Right kidney (tissue), 9 donors: ENCODE measurements at places on chromosomes 12 and 14.
A peak's percentile ranks its signal among the peaks of the same experiment; 100 is the strongest.

GRCh38 chr14:92704821-92705220 lies 43.6 kb downstream of the LGMN start:
- no peak for DNase-seq

DNA sequence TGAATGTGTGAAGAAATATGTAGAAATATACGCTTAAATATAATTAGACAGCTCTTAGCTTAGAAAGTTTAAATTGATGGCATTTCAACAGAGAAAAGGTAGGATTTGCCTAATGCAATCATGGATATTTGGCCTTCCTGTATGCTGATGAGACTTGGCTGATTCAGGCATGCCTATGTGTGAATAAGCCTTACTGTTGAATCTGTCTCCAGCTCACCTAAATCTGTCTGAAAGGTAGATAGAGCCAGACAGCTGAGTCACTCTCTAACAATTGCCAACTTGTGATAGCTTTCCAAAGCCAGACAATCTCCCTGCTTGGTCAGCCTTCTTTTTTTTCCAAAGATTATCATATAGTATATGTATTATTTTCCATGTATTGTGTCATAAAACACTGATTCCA lies 92.8 kb upstream of the FLRT2 start:
- no peak for DNase-seq

DNA sequence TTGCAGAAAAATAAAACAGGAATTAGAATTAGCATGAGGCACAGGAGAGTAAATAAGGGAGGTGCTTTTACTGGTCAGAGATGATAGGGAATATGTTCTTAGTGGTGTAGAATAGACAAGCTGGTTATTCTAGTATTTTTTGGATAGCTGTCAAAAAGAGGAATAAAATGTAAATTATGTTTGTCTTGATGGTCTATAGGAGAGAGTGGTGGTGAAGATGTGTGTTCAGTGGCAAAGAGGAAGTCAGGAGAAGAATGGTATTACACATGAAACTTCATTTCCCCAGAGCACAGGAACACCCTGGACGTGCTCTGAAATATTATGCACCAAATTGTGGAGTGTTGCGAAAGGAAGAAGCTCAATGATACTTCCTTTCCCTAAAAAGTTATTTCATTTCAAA lies 27.8 kb downstream of the MUCL1 start:
- DNase-seq = no peak

- no peak for DNase-seq
Measured at GRCh38 chr12:114955414-114956014, 271.5 kb upstream of the TBX3 start.

DNA sequence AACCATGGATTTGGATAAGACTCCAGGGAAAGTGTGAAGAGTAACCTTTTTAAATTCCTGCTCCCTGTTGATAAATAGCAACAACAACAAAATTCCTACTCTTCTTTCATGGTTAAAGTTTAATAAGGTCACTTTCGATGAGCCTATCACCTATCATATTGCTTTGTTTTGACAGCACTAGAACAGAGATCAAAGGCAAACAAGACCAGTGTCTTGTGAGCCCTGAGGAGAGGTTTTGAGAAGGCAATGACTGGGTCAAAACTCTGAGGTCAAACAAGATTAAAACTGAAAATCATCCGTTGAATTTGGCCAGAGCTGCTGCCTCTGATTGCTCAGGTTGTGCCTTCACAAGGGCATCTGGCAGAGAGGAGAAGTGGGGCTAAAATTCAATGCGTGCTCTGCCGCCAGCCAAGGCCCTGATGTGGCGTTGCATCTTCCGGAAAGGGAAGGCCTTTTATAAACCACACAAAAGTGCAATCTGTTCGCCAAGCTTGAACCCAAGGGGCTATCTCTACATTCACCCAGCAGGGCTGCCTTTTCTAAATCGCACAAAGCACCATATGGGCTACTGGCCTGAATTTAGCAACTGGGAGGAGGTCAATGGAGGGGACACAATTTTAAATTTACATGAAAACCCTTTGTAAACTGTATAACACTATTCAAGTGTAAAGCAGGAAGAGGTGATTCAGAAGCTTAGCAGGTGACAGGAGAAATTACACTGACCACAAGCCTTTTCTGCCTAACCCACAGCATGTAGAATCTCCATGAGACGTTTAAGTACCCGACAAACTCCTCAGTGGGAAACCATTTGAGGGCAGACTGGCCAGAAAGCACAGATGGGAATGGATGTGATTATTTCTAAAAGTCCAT lies 140.8 kb downstream of the DAD1 start:
- DNase-seq = no peak

DNA sequence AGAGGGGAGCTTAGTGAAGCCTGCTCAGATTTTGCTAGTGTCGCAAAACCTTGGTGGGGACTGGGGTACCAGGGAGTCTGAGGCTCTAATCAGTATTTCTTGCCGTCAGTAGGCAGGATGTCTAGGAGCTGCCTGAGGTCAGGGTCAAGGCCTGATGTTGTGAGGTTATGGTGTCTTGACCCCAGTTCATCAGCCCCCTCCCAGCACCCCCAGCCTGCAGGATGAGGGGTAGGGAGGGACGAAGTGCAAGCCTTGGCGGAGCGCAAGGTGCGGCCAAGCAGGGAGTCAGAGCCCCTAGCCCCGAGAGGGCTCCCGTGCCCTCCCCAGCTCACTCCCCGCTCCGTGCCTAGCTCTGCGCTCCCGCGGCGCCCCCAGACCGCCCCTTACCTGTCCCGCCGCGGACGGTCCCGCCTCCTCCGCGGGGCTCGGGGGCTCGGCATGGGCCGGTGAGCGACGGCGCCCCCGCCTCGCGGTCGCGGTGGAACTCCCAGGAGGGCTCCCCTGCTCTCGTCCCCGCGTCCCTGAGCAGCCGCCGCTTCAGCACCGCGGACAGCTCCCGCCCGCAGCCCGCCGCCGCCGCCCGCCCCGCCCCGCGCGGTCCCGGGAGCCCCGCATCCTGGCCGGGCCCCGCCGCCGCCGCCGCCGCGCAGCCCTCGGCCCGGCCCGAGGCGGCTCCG lies 347 bp downstream of the SYNDIG1L start:
- no peak for DNase-seq

DNA sequence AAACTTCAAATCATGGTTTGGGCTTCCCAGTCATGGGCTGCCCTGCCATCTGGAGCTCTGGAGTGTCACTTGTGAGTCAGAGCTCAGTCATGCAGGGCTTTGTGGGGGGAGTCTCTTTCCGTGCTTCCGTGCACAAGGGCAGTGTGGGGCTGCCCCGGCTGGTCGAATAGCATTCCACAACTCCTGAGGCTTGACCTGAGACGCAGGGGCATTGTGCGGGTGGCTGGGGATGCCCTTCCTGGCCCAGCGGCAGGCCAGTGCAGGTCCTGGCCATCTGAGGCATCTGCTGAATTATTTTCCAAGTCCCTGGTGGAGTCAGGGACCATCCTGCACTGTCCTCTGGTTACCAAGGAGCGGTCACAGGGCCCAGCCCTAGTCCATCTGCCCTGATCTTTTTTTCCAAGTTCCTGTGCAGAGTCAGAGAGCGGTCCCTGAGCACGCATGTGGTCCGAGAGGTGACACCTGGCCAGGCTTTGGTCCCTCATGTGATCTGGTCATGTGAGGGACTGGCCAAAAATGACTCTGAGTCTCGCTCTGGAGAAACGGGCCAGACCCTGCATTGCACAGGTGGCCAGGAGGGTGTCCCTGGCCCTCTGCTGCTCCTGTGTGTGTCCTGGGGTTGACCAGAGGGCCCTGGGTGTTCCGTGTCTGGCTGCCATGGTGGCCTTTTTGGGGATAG lies 167.0 kb upstream of the ALG10B start:
- no peak for DNase-seq

- no peak for DNase-seq
Measured at GRCh38 chr14:100100032-100100703, 34.9 kb downstream of the EVL start.

DNA sequence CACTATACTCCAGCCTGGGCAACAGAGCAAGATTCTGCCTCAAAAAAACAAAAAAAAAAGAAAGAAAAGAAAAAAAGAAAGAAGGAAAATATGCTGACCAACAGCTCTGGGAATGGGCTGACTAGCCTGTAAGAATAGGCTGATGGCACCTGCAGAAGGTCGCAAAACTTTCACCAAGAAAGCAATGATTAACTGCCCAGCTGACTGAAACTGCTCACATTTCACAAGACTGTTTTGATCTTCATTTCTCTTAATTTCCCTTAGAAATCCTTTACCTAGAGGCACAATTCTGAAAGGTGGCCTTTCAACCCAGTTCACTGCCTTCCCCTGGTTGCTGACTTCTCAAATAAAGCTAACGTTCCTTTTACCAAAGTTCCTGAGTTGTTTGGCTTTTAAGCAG lies 12.4 kb downstream of the BEST3 start:
- DNase-seq = no peak

DNA sequence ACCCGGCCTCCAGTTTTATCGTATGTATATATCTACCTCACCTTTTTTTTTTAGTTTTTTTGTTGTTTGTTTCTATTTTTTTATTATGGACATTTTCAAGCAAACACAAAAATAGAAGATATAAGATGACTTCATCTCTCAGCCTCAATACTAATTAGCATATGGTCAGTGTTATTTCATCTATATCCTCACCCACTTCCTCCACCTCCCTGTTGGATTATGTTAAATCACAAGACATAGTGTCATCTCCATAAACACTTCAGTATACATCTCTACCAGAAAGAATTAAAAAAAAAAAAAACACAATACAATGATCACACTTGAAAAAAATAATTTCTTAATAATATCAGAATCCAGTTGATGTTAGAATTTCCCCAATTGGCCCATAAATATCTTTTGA lies 34.9 kb downstream of the RAB35 start:
- no peak for DNase-seq

- peak; percentile 57 for DNase-seq
Measured at GRCh38 chr12:2783936-2784600, 10.7 kb upstream of the FKBP4 start.

GRCh38 chr12:79326222-79326621 lies 364.5 kb downstream of the PAWR start:
- DNase-seq = no peak

GRCh38 chr14:85399186-85399585 lies 130.8 kb upstream of the FLRT2 start:
- DNase-seq = no peak

DNA sequence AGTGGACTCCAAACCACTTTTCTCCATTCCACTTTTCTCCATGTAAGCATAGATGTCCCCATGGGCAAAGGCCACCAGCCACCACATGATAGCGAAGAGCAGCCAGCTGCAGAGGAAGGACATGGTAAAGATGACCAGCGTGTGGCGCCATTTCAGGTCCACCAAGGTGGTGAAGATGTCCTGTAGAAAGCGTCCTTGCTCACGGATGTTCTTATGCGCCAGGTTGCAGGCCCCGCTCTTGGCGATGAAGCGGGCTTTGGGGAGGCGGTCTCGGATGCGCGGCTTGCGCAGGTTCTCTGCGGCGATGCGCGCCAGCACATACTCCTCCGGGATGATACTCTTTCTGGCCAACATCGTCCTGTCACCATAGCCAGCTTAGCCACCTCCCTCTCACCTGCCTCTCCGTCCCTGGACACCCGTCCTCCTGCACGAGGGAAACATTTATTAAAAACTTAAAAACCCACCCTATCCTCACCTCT lies 1.2 kb downstream of the KCNJ8 start:
- DNase-seq = peak; percentile 63

- no peak for DNase-seq
Measured at GRCh38 chr14:34964977-34965764, 17.6 kb upstream of the SRP54 start.

DNA sequence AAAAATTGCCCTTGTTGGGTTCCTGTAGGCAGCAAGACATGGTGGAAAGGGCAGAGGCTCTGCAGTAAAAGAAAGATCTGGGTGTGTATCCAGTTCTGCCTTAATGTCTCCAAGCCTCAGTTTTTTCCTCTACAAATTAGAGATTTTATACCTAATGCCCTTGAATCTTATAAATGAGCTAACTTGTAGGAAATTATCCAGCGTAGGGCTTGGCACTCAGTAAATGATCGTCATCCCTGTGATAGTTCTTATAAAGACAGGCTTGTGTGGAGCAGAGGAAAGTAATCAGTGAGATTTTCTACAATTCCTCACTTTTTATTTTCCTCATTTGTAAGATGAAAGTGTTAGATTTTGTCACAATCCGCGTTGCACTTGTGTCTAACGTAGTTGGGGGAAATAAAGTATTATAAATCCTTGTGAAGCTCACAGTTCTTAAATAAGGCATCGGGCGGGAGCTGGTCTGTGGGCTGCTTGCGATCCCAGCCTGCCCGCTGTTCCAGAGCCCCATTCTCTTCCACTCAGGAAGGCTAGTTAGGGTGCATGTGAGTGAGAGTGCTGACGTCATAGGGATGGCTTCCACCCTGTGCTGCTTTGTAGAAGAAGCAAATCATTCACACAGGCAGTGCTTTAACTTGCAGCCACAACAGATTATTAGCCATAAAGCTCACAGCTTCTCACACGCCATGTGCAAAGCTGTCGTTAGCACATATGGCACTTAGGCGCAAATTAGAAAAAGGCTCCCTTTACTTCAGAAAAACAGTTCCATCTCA lies 87.6 kb downstream of the EML1 start:
- DNase-seq = no peak

DNA sequence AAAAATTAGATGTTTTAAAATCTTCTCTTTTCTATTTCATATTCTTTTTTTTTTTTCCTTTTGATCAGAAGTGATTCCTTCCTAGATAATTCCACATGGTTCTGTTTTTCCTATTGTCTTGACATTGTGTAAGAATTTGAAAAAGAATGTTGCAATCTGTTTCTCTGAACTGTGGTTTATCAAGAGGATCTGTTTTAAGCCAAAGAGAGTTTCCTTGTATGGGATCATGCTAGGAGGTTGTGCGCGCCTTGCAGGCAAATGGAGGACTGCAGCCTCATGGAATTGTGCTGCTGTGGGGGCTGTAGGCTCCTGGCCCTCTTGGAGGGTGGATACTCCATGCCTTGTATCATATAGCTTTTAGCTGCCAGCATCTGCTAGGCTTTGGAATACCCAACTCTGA lies 43.3 kb upstream of the MBIP start:
- no peak for DNase-seq

- DNase-seq = no peak
Measured at GRCh38 chr14:45519766-45520165, 266.8 kb upstream of the MIS18BP1 start.

DNA sequence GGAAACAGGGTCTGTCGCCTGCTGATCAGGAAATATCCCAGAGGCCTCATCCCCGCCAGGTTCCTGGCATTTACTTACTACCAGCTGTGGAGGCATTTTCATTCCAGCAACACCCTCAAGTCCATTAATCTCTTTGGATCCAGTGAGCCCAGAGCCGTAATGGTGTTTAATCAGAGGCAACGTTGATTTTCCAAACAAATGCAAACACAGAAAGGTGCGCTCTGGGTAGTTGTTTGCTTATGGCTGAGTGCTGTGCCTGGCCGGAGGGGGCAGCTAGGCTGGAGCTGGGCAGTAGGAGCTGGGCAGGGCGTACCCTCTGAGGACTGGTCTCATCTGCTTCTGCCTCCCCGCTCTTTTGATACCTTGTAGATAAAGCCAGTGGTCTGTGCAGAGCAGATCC lies 110.6 kb downstream of the ADCK1 start:
- no peak for DNase-seq
